ENCODE measurements at places on chromosomes 3 and 15. TPM values are rescaled to one million over a fixed set of nuclear protein-coding genes. Genes with fewer than 3 reads are reported as not detected.

GOLGA8S gene
- polyA plus RNA-seq: 0.02 TPM

SLC9A9 gene
- 11.5 TPM for polyA plus RNA-seq

CA12 gene
- 55.5 TPM for polyA plus RNA-seq

DNAH12 gene
- polyA plus RNA-seq: not detected

ACTC1 gene
- polyA plus RNA-seq: 0.46 TPM

DNA sequence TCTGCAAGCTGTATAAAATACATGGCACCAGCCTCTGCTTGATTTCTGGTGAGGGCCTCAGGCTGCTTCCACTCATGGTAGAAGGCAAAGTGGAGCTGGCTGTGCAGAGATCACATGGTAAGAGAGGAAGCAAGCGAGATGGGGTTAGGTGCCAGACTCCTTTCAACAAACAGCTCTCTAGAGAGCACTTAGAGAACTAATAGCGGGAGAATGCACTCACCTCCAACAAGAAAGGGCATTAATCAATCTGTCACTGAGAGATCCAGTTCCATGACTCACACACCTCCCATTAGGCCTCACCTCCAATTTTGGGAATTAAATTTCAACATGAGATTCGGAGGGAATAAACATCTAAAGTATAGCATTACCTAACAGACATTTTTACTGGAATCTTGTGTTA is 644.1 kb upstream of the ARRDC4 start:
- DNase-seq: no peak

GRCh38 chr15:94075349-94075748 is 156.0 kb upstream of the MCTP2 start:
- DNase-seq: no peak

GRCh38 chr3:192933779-192934460 is 16.3 kb upstream of the MB21D2 start:
- no peak for DNase-seq

DNA sequence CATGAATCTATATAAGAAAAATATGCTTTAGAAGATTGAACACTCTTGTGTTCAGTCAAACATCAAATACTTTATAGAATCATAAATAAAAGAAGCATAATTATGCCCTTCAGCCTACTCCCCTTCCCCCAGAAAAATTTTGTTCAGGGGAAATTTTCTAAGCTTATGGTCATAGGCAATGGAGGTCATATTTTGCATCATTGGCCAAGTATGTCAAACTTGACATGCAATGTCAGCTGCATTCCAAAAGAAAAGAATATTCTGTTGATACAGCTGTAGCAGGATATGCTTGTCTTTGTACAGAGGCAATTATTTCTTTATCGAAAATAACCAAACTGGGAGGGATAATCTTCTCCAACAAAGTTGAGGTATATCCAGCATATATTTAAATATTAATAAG is 328.2 kb downstream of the ZIC1 start:
- no peak for DNase-seq

GRCh38 chr3:53890726-53891475 is 758 bp downstream of the SELENOK start:
- no peak for DNase-seq

DNA sequence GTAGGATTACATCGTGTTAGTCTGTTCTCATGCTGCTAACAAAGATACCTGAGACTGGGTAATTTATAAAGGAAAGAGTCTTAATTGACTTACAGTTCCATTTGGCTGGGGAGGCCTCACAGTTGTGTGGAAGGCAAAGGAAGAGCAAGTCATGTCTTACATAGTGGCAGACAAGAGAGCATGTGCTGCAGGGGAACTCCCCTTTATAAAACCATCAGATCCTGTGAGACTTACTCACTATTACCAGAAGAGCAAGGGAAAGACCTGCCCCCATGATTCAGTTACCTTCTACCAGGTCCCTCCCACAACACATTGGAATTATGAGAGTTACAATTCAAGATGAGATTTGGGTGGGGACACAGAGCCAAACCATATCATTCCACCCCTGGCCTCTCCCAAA is 3.4 kb downstream of the SLC25A26 start:
- no peak for DNase-seq

DNA sequence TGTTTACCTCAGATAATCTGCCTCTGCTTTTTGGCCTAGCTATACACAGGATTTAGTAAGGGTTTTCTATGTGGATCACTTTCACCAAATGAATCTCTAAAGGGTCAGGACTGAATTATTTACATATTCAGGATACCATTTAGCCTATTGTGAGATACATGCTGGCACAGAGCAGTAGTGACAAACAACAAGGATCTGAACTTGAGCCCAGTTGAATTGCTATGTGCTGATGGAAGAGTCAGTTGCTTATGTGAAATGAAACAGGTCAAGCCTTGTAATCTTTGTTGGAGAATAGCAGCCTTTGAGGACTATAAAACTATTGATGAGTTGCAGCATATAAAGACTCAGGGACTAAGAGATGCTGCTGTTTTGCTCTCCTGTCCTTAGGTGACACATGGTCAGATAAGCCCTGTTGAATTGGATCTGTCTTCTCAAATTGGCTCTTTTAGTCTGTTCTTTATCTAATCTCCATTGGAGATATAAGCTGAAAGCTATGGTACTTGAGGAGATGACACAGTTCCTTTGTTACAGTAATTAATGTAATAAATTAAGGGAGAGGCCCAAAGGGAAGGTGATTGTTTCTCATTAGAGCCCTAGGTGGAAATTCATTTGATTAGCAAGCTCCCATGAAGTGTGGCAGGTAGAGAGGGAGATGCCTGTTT is 30.4 kb downstream of the ZNF609 start:
- DNase-seq: peak; percentile 30

GRCh38 chr3:135325726-135326235 is 530.7 kb downstream of the EPHB1 start:
- DNase-seq: no peak

GRCh38 chr3:78867409-78868372 is 900.1 kb downstream of the ROBO1 start:
- DNase-seq: no peak

- DNase-seq: no peak
These were observed 151.3 kb downstream of the CFAP20DC start for GRCh38 chr3:58898513-58898912.
